ENCODE measurements at places on chromosomes 11 and 22.

- DNase-seq, result no peak
Observed at GRCh38 chr11:13638422-13638821, 30.0 kb upstream of the FAR1 start.

GRCh38 chr11:69803022-69803421, 16.2 kb downstream of the FGF3 start:
- no peak for DNase-seq

DNA sequence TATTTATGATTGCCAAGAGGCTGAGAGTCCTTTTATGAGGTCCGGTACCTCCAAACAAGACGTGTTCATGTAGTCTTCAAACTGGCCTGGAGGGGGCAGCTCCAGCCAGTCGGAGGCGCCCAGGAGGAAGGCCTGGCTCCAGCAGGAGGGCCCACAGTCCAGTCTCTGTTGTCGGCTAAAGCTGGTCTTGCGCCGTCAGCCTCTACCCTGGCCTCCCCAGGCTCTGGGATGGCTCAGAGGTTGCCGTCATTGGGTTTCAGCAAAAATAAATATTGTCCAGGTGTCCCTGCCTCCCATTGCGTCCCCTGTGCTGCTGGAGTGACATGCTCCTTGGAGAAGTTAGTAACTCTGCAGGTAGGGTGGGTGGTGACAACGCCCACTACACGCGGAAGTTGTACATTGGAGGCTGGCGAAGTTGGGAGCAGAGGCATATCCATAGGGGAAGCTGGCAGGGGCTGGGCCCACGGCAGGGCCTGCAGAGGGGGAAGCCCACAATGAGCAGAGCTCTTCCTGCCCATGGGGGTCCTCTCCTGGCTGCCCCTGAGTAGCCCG, 1.0 kb upstream of the SLC25A1 start:
- no peak for DNase-seq

DNA sequence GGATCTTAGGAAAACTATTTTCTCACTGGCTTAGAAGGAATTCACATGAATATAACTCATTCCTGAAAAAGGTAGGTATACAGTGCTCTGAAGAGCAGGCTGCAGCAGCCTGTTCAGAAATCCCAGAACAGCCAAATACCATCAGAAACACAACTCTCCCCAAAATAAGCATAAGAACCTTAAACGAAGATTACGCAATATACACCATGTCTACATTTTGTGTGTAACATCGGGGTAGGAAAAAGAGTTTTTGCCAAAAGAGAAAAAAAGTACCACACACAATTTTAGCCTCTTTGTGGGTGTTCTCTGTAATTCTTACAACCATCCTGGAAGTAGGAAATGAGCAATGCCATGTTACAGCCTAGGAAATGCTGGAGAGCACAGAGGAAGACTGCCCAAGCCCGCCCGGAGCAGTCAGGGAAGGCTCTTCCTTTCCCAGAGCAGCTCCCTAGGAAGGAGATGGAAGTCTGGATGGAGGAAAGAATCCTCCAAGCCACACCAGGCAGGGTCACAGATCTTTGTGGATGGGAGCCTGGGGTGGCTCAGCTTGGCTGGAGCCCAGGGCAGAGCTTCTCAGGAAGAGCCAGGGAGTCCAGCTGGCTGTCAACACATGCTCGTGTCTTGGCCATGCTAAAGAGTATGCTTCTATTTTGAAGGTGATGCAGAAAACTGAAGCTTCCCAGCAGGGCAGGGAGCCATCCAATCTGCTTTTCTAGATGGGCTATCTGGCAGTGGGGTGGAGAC, 49.7 kb upstream of the ARFGAP3 start:
- DNase-seq, result no peak

DNA sequence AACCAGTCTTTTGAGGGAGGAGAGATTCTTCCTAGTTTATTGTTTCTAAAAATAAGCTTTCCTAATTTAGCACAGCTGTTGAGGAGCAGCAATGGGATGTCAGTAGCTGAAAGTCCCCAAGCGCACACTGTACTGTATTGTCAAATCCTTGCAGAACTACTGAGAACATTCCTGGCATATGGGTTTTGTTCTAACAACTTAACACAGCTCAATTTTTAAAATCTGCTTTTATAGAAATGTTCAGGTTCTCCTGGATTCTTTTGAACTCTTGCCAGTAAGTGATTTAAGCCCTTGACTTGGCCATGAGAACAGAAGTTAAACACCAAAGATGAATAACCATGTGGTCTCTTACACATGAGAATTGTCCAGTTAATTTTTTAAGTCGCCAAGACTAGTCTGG, 218.6 kb downstream of the FAT3 start:
- DNase-seq, result no peak

DNA sequence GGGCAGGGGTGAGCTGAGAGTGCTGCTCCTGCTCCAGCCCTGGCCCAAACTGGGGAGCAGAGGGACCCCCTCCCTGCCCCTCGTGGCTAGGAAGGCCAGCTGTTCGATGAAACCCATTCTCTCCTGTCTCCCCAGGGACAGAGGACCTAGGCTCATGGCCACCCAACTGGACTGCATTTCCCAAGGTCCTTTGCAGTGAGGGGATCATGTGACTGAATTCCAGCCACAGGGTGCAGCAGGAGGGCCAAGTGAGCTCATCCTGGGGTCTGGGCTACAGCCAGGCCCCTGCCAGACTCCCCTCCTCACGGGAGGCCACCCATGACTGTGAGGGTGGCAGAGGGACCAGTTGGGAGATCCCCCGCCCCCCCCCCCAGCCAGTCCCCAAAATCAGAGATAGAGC, 777.6 kb downstream of the TBC1D22A start:
- DNase-seq, result no peak

- no peak for DNase-seq
Observed at GRCh38 chr22:18999008-18999407, 62.9 kb upstream of the PRODH start.

GRCh38 chr11:32148895-32149294, 58.0 kb downstream of the RCN1 start:
- no peak for DNase-seq

- DNase-seq, result no peak
Observed at GRCh38 chr11:87804176-87804575, 371.1 kb downstream of the RAB38 start.

DNA sequence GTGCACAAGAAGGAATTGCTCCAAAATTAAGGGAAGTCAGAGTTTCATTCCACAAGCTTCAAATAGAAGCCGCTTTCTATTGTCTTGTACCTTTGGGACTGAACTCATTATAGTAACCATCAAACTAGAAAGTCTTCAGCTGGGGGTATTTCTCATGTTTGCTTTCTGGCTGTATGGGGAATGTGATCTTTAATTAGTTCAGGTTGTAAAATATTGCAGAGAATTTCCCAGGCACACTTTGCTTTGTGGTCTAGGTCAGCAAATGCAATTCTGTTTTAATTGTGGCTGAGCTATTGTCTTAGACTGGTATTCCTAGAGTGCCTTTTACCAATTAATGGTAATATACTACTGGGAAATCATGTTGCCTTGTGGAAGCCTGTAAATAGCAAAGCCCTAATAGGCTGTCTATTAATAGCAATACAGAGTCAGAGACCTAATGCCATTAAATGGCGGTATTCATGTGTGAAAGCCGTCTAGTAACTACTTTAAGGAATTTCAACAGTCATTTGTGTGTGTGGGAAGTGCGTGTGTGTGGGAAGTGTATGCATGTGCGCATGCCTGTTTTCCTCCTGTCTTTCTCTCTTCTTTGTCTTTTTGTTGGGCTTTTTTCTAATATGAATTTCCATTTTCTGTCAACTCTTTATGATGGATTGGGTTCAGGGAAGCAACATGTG, 276.6 kb downstream of the FAT3 start:
- DNase-seq, result no peak

GRCh38 chr22:31790240-31790639, 36.4 kb downstream of the DEPDC5 start:
- no peak for DNase-seq

DNA sequence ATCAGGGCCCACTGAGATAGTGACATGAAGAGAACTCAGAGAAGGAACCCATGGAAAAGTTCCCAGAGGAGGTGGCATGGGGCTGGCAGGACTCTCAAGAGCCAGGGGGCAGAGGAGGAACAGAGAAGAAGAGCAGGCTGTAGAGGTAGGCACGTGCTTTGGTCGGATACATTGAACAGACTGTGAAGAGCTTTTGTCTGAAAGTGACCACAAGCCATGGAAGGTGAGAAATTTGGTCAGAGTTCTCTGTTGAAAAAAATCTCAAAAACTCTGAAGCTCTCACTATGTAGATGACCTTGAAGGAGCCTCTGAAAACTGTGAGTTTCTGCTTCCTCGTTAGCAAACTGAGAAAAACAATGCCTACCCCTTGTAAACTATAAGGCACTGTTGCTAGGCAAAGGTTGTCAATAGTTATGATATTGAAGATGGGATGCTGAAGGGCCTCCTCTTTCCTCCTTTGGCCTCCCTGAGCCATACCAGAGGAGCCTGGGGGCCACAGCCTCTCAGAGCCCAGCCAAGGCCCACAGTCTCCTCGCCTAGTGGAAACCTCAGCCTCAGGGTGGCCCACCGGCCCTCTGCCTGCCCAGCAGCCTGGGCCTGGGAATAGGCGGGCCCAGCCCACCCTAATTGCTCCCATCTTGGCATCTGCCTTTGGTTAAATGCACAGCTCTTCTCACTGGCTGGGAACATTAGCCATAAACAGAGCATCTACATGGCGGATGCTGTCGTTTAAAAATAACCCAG, 415.7 kb downstream of the SOX6 start:
- DNase-seq, result no peak

- DNase-seq, result no peak
Observed at GRCh38 chr11:68328374-68329091, 16.1 kb downstream of the LRP5 start.

DNA sequence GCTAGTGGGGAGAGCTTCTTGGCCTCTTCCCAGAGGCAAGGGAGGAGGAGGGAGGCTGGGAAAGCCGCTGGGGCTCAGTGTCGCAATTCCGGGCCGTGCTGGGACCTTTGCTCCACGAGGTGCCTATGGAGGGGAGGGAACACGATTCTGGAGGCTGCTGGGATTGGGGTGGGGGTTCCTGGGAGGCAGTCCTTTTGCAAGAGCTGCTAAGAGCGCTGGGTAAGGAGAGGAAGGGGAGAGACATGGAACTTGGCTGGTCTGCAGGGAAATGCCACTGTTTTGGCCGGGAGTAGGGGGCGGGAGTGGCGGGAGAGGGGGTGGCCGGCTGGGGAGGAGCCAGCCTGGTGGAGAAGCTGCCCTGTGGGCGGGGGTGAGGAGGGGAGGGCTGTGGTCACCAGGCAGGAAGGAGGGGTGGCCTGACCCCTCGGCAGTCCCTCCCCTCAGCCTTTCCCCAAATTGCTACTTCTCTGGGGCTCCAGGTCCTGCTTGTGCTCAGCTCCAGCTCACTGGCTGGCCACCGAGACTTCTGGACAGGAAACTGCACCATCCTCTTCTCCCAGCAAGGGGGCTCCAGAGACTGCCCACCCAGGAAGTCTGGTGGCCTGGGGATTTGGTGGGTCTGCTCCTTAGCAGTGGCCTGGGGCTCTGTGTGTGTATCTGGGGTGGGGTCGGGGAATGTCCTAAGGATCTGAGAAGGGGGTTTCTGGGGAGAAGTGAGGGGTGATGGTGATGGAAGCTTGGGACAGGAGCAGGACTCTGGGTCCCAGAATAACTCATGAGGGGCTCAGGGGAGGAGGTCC, at the start of gene NR1H3:
Gene NR1H3, plus strand, starts transcription at position 480 of the 800 bp plus-strand sequence. CDS start 1,221 bp downstream, outside the sequence.
- no peak for DNase-seq

GRCh38 chr22:44091021-44091721, 67.1 kb downstream of the PARVB start:
- no peak for DNase-seq

GRCh38 chr22:28674121-28674563, 5.5 kb downstream of the TTC28 start:
- no peak for DNase-seq

GRCh38 chr11:7253800-7254199, 2.1 kb downstream of the SYT9 start:
- DNase-seq, result no peak

DNA sequence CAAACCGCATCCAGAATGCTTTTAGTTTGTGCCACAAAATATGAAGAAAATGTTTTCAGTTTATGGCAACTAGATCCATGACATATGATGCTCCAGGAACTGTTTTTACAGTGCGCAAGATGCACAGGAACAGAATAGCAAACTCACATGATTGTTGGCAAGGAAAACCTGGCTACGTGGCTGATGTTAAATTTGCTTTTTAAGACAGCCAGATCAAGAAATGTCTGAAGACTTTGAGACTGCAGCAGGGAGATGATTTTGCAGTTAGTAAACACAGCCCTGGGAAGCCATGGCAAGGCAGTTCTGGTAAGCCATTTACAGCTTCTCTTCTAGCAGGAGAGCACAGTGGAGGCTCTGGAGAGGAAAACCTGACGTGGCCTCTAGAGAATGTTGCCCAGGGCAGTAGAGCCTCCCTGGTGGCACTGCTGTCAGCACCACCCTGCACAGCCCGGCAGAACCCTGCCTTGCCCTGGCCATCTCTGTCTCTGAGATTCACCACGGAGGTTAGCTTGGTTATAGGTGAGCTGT, 69.8 kb upstream of the TNRC6B start:
- DNase-seq, result no peak

- no peak for DNase-seq
Observed at GRCh38 chr22:47205554-47205953, 443.1 kb downstream of the TBC1D22A start.

- DNase-seq, result no peak
Observed at GRCh38 chr11:134358856-134359490, 27.2 kb downstream of the GLB1L2 start.

GRCh38 chr11:73453562-73453961, 77.4 kb downstream of the RELT start:
- no peak for DNase-seq

- no peak for DNase-seq
Observed at GRCh38 chr22:17235149-17235655, 16.0 kb upstream of the ADA2 start.

GRCh38 chr22:47084226-47084625, 321.8 kb downstream of the TBC1D22A start:
- no peak for DNase-seq

GRCh38 chr11:58503361-58503856, 4.5 kb downstream of the OR5B21 start:
- no peak for DNase-seq

- DNase-seq, result no peak
Observed at GRCh38 chr11:211741-212140, 4.2 kb downstream of the RIC8A start.
